CD4-positive, alpha-beta T cell treated with Interleukin-4 for 4 hours (primary cell): ENCODE measurements at places on chromosomes 16 and 17.

DNA sequence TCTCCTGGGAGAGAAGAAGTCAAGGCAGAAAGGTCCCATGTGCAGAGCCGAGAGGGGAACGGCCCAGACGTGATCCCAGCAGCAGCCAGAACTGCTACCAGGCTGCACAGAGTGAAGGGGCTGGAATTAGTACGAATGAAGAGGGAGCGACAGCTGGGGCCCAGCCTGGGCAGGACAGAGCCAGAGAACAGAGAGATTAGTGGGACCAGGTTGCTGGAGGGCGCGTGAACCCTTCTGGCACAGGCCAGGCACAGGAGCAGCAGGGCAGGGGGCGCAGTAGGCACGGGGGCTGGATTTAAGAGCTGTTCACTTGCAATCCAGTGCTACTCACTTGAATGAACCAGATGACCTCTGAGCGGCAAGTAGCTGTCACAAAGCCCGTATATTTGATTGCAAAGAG is 66.9 kb downstream of the PLXDC1 start:
- DNase-seq: no peak

DNA sequence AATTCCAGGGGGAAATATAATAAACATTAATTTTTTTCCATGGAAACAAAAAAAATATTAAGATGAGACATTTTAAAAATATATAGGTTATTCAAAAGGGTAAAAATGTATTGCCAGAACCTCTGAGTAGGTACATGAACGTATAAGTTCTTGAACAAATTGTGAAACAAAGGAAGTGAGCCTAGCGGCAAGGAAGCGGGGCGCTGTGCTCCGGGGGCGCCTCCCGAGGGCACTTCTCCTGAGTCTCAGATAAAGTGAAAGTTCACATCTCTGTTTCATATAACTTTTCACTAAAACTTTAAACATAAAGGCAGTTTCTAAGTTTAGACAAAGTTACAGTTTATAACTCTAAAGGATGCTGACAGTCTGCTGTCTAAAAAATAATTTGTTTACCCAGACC is 52.3 kb downstream of the TNRC6C start:
- peak; percentile 22 for DNase-seq

DNA sequence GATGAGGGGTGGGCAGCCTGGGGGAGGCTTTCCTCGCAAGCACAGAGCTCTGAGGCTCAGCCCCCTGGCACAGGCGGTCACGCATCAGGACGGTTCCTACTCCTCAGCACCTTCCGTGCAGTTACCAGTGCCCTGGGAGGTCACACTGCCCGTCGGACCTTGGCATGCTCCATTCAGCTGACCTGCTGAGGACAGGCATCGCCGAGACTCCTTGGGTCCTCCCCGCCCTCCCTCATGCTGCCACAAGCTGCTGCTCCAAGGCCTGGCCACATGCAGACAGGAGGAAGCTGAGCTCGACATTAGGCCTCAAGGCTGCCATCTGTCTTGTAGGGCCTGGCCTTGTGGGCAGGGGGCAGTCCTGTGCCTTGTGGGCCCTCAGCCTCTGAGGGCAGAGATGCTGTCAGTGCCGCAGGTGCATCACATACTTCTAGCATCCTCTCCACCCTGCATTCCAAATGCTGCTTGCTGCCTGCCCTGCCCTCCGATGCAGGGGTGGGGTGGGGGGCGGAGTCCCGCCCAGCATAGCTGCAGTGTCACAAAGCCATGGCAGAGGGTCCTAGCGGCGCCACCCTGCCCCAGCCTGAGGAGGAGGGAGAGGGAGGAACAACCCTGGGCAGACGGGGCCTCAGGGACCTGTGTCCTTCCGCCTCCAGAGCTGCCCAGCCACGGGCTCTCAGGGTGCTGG is 9.3 kb downstream of the C16orf90 start:
- no peak for DNase-seq

DNA sequence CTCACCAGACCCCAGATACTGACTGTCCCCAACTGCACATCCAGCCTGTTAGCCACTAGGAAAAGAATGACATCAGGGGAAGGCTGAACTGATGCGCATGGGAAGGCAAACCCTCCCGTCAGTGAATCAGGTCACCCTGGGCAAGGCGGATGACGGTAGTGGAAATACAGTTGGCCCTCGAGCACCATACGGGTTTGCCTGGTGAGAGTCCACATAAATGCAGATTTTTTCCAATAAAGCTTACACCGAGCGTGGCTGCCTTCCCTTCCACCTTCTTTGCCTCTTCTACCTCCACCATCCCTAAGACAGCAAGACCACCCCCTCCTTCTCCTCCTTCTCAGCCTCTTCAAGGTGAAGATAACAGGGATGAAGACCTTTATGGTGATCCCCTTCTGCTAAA is 236.1 kb upstream of the TNRC6C start:
- no peak for DNase-seq

DNA sequence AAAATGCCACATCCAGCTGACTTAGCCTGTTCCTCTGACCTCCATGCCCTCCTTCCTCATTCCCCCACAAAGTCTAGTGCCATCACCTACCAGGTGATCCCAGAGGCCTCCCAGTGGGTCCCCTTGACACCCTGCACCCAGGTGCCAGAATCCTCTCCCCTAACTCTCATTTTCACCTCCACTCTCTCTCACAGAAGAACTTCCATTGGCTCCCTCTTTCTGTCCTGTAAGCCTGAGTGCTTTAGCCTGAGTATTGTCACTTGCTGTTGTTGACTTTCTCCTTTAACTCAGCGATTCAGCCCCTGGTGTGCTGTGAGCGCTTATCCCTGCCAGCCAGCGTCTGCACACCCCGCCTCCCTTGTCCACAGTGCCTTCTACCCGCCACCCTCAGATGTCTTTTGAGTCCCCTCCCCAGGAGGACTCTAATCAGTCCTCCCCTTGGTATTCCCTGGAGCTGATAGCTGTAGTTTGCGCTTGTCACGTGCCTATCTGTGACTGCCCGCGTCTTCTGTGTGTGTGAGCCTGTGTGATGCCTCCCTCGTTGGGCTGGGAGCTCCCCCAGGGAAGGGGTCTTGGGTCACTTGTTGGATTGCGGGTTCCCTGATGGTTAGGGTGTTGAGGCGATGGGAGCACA is 31.9 kb downstream of the ARHGAP23 start:
- DNase-seq: no peak

GRCh38 chr16:4501071-4501478 is 24.9 kb downstream of the HMOX2 start:
- DNase-seq: no peak

DNA sequence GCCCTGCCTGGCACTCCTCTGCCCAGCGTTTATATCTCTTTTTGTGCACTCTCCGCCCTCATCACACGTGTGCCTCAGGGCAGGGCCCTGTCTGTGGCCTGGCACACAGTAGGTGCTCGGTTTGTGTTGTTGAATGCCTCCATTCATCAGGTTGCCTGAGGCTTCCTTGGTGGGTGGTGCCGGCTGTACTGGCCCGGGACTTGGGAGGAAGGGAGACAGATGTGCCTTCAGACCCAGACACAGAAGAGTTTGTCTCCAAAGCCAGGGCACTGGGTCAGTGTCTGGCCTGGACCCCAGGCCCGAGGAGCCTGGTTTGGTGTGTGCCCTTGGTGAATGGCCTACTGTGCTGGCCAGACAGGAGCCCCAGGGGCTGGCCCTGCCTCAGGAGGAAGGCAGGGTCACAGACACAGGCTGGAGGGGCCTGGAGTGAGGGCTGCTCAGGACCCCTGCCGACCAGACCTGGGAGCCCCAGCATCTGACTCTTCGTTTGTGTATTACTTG is 71.6 kb downstream of the RAI1 start:
- DNase-seq: no peak

DNA sequence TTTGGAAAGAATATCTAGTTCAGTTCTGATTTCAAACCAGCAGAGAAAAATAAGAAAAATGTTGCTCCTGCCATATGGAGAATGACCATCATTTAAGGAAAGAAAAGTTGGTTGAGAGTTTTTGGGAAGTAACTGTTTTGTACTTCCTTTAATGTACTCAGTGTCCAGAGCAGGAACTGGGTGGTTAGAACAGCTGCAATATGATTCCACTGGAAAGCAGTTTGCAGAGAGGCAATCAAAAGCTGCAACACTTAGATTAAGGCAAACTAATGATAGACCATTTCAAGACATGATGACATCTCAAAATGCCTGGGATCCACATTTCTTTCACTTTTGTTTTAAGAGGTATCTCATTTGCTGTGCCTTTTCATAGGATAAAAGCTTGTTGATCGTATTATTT is 313.3 kb upstream of the HSBP1 start:
- DNase-seq: no peak

DNA sequence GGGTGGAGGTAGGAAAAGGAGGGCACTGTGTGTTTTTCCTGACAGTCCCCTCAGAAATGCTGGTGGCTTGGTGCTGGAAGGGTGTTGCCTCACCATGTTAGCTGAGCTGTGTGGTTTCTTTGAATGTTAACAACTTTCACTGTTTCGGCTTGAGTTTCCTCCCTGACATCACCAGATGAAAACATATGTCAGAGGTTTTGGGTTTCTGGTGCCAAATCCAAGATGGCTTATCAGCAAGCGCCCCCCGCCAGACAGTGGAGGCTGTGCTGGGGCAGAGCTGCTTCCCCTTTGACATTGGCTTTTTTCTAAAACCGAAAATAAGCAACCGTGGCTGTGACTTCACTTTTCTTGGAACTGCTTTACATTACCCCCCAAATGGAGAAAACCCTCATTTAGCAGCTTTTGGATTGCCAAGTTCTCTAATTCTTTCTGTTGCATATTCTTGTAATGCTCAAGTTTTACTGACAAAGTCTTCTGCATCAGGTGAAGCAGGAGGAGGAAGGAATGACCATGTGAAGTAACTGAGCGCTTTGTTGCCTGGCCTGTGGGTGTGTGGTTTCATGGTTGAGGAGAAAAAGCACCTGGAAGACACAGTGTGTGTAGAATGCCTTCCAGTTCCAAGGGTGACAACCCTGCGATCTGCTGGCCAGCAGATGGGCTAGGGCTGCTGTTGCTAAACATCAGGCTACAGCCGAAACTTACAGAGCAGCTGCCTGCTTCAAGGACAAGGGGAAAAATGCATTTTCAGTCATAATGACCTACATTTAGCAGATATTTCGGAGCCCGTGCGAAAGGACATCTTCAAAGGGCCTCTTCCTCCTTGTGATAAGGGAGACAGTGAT is 9.7 kb downstream of the RMI2 start:
- DNase-seq: peak; percentile 86

DNA sequence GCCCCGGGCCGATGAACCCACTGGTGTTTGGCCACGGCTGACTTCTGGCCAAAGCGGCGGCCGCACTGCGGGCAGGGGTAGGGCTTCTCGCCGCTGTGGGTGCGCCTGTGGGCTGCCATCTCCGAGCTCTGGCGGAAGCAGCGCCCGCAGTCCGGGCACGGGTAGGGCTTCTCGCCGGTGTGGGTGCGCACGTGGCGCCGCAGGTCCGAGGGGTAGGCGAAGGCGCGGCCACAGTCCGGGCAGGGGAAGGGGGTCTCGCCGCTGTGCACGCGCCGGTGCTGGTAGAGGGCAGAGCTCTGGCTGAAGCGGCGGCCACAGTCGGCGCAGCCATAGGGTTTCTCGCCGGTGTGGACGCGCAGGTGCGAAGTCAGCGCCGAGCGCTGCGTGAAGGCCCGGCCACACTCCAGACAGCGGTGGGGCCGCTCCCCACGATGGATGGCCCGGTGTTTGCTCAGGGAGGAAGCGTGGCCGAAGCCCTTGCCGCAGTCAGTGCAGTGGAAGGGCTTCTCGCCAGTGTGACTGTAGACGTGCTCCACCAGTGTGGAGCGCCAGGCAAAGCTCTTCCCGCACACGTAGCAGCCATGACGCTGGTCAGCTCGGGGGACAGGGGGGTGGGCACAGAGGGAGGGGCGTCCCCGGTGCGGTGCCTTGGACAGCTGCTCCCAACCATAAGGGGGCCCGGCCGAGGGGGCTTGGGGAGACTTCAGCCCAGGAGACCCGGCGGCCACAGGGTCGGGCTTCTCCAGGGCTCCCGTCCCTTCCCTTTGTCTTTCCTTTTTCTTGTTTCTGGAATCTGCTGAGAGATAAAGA is 2.7 kb downstream of the ZNF764 start:
- no peak for DNase-seq

DNA sequence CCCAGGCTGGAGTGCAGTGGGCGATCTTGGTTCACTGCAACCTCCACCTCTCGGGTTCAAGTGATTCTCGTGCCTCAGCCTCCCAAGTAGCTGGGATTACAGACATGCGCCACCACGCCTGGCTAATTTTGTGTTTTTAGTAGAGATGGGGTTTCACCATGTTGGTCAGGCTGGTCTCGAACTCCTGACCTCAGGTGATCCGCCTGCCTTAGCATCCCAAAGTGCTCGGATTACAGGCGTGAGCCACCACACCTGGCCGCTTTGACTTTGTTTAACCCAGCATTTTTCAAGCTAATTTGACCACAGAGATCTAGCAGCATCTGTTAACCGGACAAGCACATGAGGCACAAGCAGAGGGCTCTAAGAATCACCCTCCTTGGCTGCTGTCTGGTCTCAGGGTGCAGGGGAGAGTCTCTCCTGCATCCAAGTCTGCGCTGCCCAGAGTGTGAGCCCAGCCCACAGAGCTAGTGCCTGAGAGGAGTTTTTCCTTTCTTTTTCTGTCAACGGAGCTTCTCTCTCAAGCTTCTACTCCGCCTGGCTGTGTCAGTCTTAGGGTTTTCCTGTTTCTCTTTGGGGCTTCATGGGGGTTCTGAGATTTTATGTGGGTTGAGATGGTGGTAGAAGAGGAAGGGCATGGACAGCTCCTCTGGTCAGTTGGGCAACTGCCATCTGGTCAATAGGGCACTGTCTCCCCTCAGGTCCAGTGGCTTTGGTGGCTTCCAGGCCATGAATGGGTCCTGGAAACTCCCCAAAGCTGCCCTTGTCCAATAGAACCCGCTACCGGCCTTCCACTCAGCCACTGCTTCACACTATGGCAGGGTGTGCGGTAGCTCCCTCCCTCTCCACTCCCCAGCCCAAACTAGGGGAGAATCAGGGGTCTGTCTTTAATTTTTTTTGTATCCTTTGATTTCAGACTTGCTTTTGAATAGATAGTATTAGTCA is 59.6 kb downstream of the TNFRSF13B start:
- DNase-seq: no peak

DNA sequence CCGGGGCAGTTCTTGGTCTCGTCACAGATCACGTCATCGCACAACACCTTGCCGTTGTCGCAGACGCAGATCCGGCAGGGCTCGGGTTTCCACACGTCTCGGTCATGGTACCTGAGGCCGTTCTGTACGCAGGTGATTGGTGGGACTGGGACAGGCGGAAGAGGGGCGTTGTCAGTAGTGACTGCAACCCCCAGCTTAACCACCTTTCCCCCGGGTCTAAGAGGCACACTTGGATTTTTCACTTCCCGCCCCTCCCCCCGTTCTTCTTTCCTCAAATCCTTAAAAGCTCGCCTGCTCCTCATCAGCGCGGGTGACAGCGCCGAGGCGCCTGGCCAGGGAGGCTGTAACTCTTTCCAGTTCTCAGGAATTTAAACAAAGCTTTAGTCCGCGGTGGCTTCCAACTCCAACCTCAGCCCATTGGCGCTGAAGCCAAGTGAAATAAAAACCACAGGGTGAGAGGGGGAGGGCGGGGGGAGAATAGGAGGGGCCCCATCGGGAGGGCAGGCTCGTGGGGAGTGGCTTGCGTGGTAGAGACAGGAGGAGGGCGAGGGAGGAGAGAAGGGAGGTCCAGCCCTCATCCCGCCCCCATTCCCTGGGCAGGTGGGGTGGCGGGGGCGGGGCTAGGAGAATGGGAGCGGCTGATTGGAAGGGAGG is 1.5 kb downstream of the COL1A1 start:
- DNase-seq: peak; percentile 67

GRCh38 chr16:66524601-66525164 is 25.2 kb downstream of the TK2 start:
- DNase-seq: peak; percentile 51
